ENCODE measurements at places on chromosomes 3 and 15.

- no peak for DNase-seq
Observed at GRCh38 chr15:86685263-86685662, 605.6 kb downstream of the AGBL1 start.

DNA sequence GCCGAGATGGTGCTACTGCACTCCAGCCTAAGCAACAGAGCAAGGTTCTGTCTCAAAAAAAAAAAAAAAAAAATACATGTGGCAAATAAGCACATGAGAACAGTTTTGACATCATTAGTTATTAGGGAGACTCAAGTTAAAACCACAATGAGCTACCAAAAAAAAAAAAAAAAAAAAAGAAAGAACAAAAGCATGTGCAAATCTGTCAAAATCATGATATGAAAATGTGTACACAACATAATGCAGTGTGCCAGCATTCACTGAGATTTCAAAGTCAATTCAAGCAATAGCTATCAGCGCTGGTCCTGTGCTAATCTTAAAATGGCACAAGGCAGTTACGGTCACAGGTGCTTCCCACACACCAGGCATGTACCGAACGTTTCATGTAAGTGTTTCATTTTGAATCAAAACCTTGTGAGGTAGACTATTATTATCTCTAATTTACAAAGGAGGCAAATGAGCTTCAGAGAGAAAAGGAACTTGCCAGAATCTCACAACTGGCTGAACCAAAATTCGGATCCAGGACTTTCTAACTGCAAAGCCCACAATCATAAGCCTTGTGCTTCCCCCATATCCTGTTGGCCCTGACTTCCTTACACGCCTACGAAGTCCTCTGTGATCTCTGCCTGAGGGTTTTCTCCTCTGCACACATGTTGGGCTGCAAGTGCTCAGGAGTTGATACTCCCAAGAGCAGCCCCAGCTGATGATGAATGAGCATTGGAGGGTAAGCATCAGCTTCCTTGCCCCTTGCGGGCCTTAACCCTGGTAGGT is 200.1 kb upstream of the PROK2 start:
- no peak for DNase-seq

GRCh38 chr15:43429687-43430086 is 58.8 kb downstream of the TUBGCP4 start:
- DNase-seq: no peak

DNA sequence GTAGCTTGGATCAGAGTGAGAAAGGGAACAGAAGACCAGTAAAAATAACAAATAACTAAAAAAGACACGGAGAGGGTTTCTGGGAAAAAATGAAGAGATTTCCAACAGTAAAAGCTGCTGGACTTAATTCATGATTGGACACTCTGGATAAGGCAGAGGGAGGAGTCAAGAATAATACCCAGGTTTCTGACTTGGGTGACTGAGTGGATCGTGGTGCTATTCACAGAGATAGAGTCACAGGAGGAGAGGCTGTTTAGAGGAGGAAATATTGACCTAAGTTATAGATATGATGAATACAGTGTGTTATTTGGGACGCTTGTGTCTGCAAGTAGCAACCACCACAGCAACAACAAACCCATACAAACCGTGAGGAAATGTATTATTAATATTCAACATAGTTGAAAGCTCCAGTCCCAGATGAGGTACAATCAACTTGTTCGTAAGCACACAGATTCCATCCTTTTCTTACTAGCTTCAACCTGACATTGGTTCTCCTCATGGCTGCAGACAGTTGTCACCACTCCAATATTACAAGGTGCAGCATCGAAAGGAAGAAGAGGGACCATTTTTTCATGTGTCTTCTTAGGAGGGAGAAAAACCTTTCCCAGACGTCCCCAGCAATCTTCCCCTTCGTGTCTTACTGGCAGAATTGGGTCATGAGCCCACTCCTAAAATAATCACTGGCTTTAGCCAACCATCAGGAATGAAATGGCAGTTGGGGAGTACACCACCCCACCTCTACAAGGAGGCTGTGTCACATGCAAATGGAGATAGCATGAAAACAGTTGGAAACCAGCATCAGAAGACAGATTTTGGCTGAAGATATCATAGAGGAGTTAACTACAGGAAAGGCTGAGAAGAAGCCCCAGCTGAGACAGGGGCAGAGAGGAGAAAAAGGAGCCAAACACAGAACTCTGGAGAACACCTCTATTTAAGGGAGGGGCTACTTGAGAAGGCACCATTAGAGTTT is 387.8 kb downstream of the SHQ1 start:
- DNase-seq: no peak

- peak; percentile 42 for DNase-seq
Observed at GRCh38 chr3:13015286-13016082, 57.7 kb downstream of the IQSEC1 start.

DNA sequence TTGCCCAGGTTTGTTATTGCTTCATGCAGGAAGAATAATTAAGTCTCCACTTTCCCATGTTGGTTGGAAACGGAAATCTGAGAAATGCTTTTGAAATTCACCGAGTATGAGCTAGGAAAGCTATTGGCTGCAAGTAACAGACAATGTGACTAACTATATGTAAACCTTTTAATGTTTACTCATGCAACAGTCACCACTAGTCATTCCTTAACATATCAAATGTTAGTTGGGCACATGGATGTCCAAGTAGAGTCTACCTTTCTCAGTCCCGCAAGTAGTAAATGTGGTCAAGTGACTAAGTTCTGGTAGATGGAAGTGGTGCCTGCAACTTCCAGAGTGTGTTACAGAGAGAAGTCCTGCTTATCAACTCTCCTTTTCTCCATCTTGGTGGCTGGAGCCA is 52.5 kb downstream of the KLF15 start:
- DNase-seq: no peak

DNA sequence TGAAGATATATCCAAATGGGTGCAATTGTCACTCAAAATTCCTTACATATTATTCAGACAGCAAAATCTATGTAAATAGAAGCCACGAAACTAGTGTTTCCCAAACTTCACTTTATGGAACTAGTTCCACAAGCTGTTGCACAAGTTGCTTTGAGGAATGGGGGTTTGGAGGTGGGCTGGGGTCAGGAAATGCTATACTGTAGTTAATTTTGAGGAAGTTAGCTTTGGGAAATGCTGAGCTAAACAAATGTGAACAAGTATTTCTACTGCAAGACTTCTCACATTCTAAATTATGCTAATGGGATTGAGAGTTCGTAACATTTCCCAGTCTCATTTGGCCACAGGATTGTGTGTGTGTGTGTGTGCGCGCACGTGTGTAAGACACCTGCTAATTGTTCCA is 28.7 kb upstream of the SAMMSON start:
- DNase-seq: no peak

DNA sequence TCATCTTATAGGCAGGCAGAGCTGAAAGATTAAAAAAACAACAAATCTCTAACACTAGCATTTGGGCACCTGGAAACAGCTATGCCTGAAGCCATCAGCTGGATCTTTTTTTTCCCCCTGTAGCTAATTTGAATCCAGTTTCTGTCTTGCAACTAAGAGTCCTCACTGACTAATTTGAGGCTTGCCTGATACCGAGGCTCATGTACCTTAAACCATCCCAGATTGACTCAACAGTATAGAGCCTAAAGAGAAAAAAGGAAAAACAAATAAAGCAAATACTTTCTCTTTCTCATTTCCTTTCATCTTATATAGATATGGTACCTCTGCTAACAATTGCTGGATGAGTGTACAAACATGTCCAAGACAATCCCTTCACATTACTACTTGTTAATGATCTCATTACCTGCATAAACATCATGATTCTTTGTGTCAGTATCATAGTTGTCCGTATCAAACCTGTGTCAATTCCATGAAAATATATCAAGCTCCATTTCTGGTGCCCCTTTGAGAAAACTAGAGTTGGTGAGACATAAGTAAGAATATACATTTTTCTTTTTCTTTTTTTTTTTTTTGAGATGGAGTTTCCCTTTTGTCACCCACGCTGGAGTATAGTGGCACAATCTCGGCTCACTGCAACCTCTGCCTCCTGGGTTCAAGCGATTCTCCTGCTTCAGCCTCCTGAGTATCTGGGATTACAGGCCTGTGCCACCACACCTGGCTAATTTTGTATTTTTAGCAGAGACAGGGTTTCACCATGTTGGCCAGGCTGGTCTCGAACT is 43.1 kb downstream of the BHLHE40 start:
- no peak for DNase-seq

DNA sequence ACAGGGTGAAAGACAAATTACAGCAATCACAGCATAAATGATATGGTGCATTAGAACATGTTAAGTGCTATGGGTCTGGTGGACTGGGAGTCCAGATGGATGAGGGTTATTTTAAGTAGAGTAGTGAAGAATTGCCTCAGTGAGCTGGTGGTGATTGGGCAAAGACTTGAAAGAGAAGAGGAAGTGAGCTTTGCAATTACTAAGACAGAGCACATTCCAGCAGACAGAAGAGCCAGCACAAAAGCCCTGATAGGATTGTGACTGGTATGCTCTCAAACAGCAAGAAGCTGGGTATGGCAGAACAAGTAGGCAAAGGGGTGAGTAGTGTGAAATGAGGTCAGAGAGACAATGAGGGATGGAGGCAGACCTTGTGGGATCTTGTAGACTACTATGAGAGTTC is 2.1 kb upstream of the ACKR4 start:
- DNase-seq: no peak

DNA sequence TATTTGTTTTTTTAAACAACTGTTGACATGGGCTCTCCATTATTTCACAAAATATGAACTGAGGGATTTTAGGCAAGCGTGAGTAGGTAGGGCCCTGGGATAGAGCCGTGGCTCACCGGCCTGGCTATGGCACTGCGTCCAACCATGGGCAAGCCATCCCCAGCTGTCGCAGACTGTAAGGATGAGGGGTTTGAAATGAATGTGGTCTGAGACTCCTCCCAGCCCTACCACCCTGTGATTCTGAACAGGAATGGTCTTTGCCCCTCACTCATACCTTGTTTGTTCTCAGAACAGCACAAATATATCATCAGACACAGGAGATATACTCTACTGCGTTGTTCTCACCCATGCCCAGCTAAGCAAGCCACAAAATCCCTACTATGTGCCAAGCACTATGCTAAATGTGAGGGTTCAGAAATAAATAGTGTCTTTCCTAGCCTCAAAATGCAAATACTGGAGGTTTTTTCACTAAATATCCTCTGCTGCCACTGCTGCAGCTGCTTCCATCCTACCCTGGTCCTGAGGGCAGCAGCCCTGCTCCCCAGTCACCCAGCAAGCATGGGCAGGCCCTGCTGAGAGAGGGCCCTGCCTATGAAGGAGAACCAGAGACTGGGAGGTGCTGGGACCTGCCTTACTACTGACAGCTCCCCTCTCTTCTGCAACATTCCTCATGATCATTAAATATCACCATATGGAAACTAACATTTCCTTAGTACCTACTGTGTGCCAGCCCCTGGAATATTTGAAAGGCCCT is 102.8 kb downstream of the XXYLT1 start:
- no peak for DNase-seq

- no peak for DNase-seq
Observed at GRCh38 chr3:138457863-138458735, 23.7 kb downstream of the ESYT3 start.

DNA sequence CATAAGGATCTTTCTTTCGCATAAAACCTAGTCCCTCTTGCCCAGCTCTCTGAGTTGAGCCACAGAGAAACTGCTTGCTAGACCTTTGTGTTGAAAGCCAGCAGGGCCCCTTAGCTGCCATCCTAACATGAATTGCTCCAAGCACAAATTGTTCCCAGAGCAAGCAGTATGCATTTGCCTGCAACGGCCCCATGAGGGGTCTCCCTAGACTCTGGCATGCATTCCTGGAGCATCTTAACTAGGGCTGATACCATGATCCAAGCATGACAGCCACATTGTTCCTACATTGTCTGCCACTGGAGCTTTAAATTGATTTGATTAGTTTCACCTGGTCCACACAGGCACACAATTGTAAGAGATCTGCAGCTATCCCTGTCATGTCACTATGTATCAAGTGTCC is 428.1 kb downstream of the TAFA4 start:
- no peak for DNase-seq

DNA sequence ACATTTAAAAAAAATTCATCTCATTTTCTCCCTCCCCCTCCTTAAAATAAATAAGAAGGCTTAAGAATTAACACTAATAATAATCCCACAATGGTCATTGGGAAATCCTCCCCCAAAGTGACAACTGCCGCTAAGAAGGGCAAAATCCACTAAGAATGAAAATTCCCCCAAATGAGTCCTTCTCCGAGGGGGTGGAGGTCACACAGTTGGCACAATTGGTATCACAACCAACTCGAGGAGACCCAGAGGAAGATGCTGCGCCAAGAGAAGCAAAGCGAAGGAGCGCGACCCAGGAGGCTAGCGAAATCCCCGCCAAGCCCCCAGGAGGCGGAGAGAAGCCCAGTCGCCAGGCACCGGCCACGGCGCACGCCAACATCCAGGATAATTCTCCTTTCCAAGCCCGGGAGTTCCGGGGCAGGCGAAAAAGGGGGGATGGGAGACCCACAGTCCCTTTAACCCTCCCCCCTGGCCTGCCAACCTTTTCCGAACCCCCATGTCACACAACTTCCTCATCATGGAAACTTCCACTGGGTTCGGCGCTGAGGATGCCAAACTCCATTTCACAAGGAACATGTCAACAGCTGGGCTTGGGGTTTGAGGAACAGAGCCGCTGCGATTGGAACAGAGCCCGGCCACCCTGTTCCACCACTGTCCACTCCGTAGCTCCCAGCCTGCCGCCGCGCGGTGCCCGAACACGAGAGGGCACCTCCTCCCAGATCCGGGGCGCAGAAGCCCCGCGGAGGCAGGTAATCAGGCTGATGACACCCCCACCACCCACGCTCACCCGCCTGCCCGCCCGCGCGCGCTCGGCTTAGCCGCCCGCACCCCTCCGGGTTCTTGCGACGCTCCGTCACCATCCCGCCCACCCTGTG is 668 bp downstream of the THRB start:
- peak; percentile 81 for DNase-seq

GRCh38 chr3:156816091-156816793 is 9.9 kb upstream of the LEKR1 start:
- peak; percentile 11 for DNase-seq

DNA sequence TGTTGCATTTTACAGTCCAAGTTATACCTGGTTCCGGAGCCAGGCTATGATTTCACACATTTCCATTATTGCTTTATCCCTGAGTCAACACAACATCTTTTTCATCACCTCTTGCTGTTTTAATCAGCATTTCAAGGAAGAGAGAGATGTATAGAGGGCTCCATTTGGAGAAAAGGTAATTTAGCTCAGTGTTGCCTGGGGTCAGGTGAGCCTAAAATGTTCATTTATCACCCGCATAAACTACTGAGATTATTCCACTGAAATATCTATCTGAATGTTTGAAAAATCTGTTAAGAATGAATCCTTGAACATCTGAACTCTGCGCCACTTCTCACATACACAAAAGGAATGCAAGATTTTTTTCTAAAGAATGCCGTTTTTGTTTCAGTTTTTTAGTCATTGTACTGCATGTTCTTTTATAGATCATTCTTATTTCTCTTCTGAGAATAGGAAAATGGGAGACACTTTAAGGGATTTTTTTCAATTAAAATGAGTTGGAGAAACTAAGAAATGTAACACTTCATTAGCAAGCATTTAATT is 51.5 kb upstream of the AGTR1 start:
- no peak for DNase-seq

- peak; percentile 66 for DNase-seq
Observed at GRCh38 chr15:92617549-92618520, 37.7 kb downstream of the FAM174B start.

- DNase-seq: no peak
Observed at GRCh38 chr3:131174752-131175151, 148.1 kb downstream of the NEK11 start.

GRCh38 chr3:190182418-190183043 is 61.8 kb upstream of the P3H2 start:
- no peak for DNase-seq
